Right renal cortex interstitium (tissue), 3 donors: ENCODE measurements at places on chromosomes 4 and X. TPM values are rescaled to one million over a fixed set of nuclear protein-coding genes. Genes with fewer than 3 reads are reported as not detected.

GRCh38 chr4:185536411-185536709, 1.1 kb upstream of the PDLIM3 start:
- DNase-seq, result no peak

- DNase-seq, result peak; percentile 32
Observed at GRCh38 chrX:115642895-115643530, 82.0 kb downstream of the PLS3 start.

DNA sequence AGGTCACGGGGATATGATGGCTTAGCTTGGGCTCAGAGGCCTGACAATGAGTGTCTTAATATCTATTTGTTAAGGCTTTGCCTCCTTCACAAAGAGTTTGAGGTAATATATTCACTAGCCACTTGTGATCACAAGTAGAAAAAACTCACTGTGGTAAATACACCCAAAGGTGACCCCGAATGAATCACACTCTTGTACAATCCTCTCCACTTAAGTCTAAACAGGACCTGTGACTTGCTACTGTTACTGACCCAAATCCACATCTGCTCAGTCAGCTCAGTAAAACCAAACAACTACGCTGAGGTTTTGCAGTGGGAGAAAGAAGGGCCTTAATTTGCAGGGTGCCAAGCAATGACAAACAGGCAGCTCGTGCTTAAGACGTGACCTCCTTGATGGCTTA, 223.8 kb upstream of the MAGEC2 start:
- DNase-seq, result no peak

DNA sequence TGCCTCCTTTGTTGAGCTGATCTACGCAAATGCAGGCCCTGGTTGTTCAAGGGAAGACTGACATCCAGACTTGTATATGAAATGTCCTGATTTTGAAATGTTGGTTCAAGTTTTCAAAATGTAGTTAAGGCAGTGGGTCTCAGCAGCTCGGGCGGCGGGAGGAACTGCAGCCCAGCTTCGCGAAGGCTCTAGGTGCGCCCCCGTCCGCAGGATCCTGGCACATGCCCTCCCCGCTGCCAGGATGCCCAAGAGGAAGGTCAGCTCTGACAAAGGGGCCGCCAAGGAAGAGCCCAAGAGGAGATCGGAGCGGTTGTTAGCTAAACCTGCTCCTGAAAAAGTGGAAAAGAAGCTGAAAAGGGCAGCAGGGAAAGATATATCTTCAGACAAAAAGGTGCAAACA, 1310.1 kb downstream of the ADGRL3 start:
- no peak for DNase-seq

DNA sequence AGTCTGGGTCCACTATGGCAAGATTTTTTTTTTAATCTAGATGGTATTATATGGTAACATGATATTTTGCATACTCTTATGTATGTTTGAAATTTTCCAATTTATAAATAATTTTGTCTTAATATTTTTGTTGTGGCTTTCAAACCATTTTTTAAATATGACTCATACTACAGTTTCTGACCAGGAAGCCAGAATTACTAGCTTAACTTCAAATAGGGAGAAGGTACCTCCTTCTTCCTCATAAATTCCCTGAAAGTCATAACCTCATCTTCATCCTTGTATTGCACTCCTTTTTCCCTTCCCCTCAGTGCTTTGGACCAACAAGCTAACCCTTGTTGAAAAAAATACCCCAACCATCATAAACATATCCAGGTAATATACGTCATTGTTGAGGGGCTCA, 21.6 kb downstream of the ARAP2 start:
- no peak for DNase-seq

- DNase-seq, result no peak
Observed at GRCh38 chrX:9587642-9588041, 122.8 kb downstream of the TBL1X start.

DNA sequence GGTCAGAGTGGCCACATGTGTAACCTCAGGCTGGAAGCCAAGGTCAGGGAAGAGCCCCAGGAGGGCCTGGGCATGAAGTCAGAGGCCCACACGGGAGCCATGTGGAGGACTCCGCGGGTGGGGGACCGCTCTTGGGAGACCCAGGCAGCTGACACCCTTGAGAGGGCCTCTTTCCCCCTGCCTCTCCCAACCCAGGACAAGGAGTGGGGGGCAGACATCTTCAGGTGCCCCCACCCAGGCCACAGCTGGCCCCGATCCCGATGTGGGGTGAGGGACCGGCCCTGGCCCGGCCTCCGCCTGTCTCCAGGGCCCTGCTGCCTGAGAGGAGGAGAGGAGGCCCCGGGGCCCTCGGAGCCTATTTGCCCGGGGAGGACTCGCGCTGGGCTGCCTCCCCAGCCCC, 3.1 kb downstream of the PNMA6A start:
- DNase-seq, result no peak

DNA sequence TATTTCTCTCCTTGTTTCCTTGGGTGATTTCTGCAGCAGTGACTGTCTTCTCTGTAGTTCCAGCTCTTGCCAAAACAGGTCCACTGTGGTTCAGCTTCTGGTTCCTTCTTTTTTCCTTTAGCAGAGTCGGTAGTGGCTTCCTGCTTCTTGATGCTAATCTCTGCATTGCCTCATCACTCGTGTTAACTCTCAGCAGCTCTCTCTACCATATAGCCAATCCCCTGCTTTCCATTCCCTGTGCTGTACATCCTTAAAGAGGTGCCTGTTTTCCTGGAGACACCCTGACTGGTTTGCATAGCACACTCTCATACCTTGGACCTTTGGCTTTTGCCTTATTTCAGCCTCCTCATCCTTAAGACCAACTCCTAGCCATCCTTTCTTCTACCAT, 191.2 kb upstream of the LNX1 start:
- DNase-seq, result no peak

- DNase-seq, result no peak
Observed at GRCh38 chrX:3567686-3568085, 145.8 kb downstream of the PRKX start.

DNA sequence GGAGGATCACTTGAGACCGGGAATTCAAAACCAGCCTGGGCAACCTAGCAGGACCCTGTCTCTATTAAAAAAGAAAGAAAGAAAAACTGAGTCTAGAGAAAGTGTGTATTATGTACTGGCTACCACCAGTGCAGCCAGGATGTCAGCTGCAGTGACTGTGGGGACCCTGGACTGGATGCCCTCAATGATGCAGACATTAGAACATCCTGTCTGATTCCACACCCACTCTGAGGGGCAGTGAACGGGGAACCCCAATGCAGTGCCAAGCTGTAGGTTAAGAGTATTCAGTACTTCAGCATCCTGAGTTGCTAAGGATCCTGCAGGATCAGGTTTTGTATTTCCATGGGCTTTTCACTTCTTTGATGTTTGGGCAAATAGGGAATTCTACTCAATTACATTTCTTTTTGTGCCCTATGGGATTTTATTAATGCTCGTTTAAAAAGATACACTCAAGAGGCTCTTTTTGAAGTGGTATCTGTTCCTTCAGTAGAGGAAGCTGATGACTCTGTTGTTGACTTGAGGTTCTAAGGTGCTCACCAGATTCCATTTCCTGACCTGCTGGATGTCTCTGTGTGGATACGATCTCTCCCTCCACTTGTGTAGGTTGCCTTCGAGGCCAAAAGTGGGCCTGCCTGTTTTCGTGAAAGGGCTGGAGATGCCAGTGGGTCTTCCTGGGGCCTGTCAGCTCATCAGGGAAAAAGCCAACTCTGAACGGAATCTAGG, 85.9 kb upstream of the CLCN4 start:
- no peak for DNase-seq

- no peak for DNase-seq
Observed at GRCh38 chr4:61356696-61357095, 156.6 kb downstream of the ADGRL3 start.

DNA sequence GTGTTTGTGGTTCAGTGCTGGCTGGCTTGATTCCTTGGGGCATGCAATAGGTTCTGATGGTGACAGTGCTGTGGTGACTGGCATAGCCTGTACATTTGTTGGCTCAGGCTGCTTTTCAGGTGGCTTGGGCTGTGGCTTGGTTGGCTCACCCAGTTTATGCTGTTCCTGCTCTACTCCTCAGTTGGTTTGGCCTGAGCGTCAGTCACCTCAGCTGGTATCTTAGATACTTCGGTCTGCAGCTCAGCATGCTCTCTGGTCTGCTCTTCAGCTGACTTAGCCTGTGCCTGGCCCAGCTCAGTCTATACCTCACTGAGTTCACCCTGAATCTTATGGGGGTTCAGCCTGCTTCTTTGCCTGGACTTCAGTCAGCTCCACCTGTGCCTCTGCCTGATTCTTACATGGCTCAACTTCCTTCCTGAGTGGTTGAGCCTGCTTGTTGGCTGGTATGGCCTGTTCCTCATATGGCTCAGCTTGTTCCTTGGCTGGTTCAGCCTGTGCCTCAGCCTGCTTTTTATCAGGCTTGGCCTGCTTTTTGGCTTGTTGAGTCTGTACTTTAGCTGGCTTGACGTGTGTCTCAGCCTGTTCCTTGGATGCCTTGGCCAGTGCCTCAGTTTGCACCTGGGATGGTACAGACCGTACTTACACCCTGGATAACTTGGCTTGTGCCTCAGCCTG, 170.6 kb downstream of the MSN start:
- DNase-seq, result no peak

GRCh38 chrX:42934020-42934726, 156.2 kb upstream of the PPP1R2C start:
- no peak for DNase-seq

- no peak for DNase-seq
Observed at GRCh38 chrX:53082773-53083616, 828 bp downstream of the TSPYL2 start.

DNA sequence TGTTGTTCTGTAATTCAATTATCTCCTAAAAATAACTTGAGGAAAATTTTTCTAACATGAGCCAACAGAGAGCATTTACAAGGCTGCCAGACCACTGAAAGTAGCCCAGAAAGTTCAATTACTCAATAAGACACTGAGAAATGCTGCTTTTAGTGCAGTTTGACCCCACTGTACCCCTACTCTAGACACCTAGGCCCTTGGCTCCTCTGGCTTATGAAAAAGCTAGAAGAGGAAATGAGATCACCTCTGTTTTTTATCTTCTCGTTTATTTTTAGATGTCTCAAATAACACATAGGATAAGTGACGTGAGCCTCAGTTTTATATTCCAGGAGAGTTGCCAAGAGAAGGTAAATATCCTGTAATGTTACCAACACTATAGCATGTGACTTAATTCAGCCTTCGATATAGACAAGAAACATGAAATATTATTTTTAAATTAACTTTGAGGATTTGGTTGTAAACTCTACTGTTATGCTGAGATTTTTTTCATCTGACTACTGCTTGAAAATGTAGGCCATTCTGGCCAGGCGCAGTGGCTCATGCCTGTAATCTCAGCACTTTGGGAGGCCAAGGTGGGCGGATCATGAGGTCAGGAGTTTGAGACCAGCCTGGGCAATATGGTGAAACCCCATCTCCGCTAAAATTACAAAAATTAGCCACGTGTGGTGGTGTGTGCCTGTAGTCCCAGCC, 24.4 kb downstream of the TNIP3 start:
- DNase-seq, result no peak

- DNase-seq, result no peak
Observed at GRCh38 chrX:97529536-97530200, 646.0 kb downstream of the RPA4 start.

- no peak for DNase-seq
Observed at GRCh38 chr4:78325271-78326157, 226.1 kb upstream of the ANXA3 start.

DNA sequence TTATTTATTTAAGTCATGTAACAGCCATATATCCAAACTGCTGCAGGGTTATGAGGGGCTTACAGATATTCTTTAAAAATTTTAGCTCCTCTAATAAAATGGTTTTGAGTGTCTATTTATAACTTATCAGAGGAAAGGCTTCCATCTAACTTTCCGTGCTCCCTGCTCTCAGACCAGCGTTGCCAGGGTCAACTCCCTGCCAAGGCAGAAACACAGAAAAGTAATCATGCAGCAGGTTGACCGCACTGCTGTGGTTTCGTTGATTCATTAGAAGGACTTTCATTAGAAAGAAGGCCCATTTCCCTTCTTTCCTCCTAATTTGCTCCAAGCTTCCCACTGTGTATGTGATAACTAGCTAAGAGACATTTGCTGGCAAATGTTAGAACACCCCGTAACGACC, 33.9 kb downstream of the BCLAF3 start:
- no peak for DNase-seq

- no peak for DNase-seq
Observed at GRCh38 chr4:143443728-143444127, 69.8 kb upstream of the SMARCA5 start.

GRCh38 chrX:95640226-95640625, 1044.4 kb upstream of the DIAPH2 start:
- DNase-seq, result no peak

DNA sequence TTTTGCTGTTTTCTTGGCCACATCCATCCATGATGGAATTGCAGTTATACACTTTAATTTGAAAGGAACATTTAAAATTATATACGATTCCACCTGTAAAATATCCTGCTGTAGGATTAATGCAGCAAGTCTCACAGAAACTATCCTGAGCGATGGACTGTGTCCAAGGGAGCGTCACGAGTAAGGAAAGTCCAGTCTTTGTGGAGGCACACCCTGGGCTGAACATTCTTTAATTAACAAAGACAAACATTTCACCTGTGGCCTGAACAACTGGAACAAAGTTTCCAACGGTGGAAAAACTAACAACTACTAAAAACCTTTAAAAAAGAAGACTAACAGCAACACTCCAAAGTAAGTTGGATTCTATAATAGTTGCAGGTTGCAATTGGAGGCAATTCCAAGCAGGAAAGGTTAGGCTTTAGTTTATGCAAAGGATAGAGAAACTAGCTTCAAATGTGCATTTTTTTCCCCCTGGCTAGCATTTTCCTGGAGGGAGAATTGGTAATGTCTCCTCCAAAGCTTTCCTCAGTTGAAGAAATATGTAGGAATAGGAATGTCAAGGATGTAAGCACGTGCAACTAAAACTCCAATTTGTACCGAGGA, 11.0 kb downstream of the EREG start:
- DNase-seq, result no peak

- DNase-seq, result no peak
Observed at GRCh38 chr4:70577220-70577927, 14.7 kb upstream of the AMBN start.

- no peak for DNase-seq
Observed at GRCh38 chr4:113561092-113561491, 200.4 kb downstream of the CAMK2D start.

DNA sequence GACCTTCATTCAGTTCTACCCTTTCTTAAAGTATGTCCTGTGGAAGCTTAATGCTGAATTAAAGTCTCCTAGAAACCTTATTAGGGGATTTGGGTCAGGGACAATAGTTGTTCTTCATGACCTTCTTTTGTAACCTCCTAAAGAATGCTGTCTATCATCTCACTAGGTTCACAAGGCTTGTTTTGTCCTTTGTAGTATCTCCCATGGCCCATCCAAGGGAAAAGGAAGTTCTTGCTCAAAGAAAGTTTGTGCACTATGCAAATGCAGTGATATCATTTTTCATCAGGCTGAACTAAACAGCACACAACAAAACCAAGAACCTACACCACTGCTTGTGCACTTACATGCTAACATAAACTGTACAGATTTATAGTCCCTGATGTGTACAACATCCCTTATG, 46.6 kb upstream of the PGM2 start:
- no peak for DNase-seq

GRCh38 chr4:40335525-40335894, 377 bp downstream of the CHRNA9 start:
- DNase-seq, result no peak

TAF7L gene
- 0.58 TPM for polyA plus RNA-seq

STARD8 gene
- polyA plus RNA-seq, result 16.3 TPM

ARMCX2 gene
- 96.9 TPM for polyA plus RNA-seq

ALAS2 gene
- 23.3 TPM for polyA plus RNA-seq

MAGEA2 gene
- polyA plus RNA-seq, result not detected

ELMOD2 gene
- 47.7 TPM for polyA plus RNA-seq

CXCL13 gene
- polyA plus RNA-seq, result 0.44 TPM

C4orf46 gene
- 22.3 TPM for polyA plus RNA-seq

BMP3 gene
- polyA plus RNA-seq, result 16.9 TPM

MAGEA12 gene
- polyA plus RNA-seq, result not detected

SCD5 gene
- polyA plus RNA-seq, result 44.7 TPM

CITED1 gene
- 12.2 TPM for polyA plus RNA-seq

CXXC4 gene
- polyA plus RNA-seq, result 10.8 TPM
